Amygdala (tissue), 56 donors: ENCODE measurements at places on chromosomes 1 and 21.

GRCh38 chr1:112264010-112264409 lies 132.0 kb upstream of the CTTNBP2NL start:
- no peak for DNase-seq

GRCh38 chr1:50959303-50959912 lies 659 bp downstream of the FAF1 start:
- DNase-seq, result no peak

- no peak for DNase-seq
Observed at GRCh38 chr1:78301141-78301540, 189.6 kb upstream of the PTGFR start.

DNA sequence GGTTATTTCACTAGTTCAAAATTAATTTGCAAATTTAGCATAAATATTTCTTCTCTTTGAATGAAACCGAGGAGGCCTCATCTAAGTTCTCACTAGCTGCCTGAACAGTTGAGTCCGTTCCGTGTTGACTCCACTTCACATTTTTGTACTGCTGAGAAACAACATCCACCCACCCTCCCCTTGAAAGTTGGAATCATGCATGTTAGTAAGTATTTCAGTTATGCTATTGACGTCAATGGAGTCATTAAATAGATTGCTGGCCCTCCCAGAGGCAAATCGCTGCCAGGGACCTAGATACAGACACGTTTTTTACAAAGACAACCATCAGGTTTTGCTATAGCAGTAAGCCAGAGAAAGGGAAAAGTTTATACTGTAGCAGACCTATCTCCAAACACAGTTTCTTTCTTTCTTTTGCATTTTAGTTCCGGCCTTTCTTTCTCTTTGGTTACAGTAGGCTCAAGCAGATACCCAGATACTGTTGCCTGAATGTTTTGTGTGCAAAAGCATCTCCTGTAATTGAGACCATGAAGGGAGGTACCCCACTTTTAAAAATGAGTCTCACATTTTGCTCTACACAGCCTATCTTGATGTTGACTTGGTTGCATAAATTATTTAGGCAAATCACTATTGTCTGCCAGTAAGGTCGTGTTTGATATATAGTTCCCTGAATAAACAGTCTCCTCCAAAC lies 262.6 kb upstream of the SGIP1 start:
- no peak for DNase-seq

DNA sequence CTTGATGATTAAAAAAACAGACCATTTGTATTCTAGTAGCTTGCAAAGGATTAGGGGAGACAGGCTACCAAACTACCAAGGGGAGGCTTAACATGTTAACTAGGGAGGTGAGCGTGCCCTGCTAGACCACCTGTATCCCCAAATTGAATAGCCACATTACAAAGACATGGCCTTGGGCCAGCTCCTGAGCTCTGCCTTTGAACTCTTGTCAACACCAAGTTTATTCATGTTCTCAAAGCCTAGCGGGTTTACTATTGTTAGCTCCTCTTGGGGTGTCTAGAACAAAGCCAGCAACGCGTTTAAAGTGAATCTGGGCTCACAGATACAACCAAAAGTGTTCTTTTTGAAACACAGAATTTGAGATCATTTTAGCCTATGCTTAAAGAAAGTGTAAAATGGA lies 36.3 kb downstream of the SMYD2 start:
- DNase-seq, result no peak

- no peak for DNase-seq
Observed at GRCh38 chr1:199038156-199038555, 399.3 kb downstream of the PTPRC start.

- no peak for DNase-seq
Observed at GRCh38 chr1:54566438-54567141, 18.6 kb downstream of the ACOT11 start.

DNA sequence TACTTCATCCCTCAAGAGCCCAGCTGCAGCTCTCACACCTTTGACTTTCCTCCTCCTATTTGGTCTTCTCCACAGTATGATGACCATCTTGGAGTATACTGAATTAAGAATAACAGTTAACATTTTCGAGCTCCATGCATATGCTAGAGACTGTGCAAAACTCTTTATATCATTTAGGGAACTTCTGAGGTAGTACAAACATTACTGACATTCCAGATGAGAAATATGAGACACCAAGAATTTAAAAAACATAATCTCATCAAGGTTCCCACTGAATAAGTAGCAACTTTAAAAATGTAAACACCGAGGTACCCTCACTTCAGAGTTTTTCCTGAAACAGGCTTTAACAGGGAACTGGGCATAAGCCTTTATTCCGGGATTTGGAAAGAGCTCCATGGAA lies 22.7 kb downstream of the FMO3 start:
- no peak for DNase-seq

DNA sequence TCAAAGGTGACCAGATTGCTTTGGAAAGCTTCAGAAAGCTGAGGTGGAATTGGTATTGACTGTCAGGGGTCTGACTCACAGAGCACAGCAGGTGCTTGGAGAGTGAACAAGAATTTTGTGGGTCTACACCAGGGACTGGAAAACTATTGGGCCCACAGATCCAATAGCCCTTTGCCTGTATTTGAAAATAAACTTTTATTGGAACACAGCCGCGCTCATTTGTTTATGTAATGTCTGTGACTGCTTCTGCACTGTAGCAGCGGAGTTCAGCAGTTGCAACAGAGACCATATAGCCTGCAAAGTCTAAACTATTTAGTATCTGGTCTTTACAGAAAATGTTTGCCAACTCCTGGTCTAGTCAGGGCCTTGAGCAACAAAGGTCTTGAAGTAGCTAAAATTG lies 315.6 kb downstream of the NFIA start:
- DNase-seq, result no peak
